NCI-H510A (cell line): ENCODE measurements at places on chromosomes 6 and 20.

DNA sequence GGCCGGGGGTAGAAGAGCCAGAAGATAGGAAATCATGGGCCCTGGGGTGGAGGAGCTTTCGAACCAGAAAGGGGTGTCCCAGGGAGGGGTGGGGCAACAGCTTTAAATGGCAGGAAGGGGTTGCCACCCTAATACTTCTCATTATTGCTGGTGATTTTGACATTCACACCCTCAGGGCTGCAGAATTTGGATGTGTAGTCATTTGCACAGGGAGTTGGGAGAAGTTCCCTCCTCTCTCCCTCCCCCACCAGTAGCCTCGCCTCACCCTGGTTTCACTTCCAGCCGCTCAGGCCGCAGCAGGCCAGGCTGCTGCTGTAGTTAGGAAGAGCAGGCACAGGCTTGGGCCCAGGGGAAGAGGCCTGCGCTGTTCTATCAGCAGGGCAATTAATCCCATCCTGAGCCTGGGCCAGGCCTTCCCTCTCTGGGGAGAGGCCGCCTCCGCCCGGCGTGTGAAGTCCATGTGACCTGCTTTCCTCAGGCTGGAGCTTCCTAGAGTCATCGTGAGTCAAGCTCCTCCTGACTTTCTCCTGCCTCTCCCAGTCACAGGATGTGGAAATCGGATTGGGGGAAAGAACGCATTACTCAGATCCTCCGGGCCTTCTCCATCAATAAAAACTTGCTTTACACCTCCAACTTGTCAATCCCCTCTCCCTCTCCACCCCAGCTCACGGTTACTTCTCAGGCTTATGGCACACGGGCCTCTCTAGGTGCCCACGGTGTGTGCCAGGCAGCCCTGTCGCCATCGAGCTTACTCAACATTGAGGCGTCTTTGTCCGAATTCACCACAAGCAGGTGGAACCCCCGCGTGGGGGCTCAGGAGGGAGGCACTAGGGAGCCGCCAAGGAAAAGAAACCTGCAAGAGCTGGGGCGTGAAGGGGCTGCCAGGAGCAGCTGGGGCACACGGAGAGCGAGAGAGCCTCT lies 7.8 kb downstream of the ADTRP start:
- no peak for DNase-seq

DNA sequence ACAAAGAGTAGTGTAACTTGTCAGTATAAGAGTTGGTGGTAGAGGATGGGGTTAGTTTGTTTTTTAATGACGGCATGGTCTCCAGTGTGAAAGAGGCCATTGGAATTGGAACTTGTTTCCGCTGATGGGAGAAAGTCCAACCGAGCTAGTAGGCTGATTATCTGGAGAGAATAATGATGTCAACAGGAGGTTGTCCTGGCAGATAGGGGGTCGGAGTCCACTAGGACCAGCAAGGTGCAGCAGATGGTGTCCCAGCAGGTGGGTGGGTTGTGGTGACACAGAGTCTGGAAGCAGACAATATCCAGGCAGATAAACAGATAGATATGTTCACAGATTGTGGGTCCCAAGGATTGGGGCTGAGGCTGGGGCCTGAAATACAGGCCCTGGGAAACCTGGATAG lies 35.1 kb downstream of the PKIB start:
- no peak for DNase-seq

- no peak for DNase-seq
Measured at GRCh38 chr6:13048113-13048512, 280.2 kb downstream of the TBC1D7 start.

DNA sequence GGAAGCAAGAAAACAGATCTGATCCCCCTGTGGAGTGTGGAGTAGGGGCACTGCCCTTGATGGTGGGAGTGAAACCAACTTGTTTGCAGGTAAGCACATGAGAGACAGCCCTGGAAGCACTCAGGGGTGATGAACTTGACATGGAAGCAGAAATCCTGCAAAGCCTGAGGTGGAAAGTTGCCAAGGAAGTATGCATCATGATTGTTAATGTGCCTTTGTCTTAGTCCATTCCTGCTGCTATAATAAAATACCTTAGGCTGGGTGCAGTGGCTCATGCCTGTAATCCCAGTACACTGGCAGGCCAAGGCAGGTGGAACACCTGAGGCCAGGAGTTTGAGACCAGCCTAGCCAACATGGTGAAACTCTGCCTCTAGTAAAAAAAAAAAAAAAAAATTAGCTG lies 40.2 kb upstream of the IFNGR1 start:
- DNase-seq = no peak

- no peak for DNase-seq
Measured at GRCh38 chr20:8227293-8227692, 95.2 kb downstream of the PLCB1 start.

DNA sequence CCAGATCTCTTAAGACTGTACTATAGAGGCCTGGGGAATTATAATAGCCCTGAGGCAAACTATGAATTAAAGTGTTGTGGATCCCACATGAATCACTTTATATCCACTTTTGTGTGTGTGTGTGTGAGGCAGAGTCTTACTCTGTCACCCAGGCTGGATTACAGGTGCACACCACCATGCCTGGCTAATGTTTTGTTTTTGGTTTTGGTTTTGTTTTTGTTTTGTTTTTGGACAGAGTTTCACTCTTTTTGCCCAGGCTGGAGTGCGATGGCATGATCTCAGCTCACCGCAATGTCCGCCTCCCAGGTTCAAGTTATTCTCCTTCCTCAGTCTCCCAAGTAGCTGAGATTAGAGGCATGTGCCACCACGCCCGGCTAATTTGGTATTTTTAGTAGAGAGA lies 32.2 kb upstream of the MICB start:
- DNase-seq = no peak

DNA sequence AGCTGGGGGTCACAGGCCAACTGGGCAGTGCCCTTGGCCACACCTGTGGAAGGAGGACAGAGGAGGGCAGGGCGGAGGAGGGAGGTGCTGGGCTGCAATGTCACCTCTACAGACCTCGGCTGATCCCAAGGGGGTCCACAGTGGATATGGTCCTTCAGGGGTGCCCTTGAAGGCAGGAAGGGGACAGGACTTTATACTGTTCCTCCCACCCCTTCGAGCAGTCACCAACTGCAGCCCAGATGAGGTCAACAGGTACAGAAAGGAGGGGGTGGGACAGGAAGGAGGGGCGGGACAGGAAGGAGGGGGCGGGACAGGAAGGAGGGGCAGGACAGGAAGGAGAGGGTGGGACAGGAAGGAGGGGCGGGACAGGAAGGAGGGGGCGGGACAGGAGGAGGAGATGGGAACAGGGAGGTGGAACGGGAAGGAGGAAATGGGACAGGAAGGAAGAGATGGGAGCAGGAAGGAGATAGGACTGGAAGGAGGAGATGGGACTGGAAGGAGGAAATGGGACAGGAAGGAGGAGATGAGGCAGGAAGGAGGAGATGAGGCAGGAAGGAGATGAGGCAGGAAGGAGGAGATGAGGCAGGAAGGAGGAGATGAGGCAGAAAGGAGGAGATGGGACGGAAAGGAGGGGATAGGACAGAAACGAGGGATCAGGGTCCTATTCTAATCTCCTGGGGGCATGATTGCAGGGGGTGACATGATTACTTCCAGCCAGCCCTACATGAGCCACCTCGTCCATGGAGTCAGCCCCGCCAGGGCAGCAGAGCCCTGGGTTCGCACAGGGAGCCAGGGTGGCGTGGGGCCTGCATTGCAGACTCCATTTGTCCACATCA lies 19.4 kb upstream of the MRGBP start:
- no peak for DNase-seq

DNA sequence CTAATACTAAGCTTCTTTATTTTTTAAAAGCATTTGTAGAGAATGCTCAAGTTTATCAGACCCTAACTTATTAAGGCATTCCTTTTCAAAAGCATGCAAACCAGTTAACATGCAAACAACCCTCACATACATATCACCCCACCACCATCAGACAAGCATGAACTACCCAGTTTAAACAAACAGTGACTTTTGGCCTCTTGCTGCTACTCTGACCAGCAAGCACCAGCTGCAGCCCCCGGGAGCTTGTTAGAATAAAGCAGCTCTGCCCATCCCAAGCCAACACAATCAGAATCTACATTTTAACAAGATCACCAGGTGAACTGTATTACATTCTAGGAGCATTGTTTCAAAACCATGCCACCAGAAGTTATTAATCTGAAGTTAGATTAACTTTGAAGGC lies 5.9 kb upstream of the NUP153 start:
- no peak for DNase-seq

DNA sequence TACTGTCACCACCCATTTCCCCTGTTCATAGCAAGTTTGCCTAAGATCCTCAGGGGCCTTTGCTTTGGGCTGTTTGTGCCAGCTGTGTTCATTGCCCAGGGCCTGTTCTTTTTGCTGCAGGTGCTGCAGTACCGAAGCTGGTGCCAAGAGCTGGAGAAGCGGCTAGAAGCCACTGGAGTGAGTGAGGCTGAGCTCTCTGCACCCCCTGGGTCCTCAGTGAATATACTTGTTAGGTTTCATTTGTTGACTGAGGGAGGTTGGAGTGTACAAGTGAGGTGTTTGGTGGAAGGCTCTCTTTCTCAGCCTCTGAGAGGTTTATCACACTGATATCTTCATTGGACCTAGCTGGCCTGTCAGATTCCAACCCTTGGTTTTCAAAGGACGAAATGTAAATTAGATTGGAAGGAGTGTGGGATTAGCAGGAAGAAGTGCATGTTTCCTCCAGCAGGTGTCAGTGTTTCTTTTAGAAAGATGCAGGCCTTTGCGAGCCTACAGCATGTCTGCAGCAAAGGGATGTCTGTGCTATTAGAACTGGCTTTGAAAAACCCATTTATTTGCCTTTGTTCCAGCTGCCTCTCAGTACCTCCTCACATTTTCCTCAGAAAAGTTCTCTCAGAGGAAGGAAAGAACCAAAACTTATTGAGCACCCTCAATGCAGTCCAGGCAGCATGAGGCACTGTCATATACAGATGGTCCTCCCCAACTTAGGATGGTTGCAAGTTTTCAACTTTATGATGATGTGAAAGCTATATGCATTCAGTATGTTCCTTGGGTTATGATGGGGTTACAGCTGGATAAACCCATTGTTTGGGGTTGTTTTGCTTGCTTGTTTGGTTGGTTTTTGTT lies 8.3 kb downstream of the CEP250 start:
- DNase-seq = peak; percentile 52

DNA sequence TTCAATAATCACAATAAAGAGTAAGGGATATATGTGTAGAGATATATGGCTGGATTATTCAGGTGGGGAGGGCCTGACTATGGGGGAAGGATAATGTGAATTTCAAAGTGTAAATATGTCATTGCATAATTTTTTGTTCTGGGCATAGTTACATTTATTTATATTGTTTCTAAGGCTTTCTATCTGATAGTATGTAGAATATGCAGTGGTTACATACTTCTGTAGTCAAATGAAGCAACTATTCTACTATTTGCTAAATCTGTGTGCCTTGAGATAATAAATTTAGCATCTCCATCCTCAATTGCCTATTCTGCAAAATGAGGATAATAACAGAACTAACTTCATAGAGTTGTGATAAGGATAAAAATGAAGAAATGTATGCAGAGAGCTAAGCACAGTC lies 359.2 kb downstream of the CDKAL1 start:
- DNase-seq = no peak

DNA sequence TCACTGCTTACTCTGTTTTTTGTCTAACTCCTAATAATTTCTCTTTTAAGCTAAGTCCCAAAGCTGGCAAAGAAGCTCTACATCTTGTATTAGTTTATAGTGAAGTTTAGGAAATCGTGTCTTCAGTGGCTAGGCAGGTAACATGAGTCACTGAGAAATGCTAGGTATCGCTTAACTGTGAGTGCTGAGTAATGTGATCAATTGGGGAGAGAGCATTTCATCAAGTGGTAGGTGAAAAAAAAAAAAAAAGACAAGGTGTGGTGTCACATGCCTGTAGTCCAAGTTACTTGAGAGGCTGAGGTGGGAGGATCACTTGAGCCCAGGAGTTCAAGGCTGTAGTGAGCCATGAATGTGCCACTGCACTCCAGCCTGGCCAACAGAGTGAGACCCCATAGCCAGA lies 125.3 kb downstream of the FAM83B start:
- no peak for DNase-seq

GRCh38 chr6:109912118-109912517 lies 66.0 kb upstream of the GPR6 start:
- no peak for DNase-seq

DNA sequence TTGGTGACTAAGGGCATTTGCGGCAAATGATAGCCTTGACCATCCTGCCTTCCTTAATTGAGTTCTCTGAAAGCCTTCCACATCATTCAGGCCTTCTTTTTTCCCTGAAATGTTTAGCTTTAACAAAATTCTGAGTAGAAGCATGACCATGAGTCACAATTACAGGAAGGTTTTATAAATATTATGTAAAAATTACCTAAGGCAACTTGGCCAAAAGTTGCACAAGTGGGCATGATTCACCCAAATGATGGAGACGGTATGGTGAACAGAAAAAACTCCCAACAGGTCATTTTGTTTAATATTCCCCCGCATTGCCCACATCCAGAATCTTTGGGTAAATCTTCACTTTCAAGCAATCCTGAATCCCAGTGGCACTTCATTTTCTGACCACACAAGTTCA lies 37.0 kb downstream of the MC3R start:
- DNase-seq = no peak

DNA sequence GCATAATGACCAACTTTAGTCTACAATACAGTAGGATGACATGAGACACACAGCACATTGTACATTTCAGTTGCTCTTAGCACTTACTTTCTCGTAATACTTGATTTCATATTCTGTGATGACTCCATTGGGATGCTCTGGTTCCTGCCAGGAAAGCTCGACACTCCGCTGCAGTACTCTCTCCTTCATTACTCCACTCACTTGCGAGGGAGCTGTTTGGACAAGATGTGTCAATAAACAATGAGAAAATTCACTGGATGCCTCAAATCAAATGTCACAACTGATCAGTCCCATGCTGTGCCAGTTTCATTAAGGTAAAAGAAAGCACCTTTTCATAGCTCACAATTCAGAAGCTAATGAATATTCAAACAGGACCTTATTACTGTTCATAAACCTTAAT lies 147.1 kb downstream of the EPHA7 start:
- no peak for DNase-seq

DNA sequence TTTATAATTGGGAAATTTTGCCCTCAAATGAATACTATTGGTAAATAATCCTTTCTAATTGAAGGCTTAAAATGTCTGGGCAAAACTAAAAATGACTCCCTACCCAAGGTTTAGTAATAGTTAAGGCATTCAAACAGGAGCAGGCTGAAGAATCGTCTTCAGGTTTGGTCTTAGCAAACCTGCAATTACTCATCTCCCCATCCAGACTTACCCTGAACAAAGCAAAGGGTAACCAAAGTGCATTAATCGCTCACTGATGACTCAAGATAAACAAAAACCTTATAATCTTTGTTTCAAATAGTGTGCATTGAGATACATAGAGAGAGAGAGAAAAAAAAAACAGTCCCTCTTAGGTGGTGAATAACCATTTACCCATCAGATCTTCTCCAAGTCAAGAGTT lies 225.5 kb downstream of the BMP2 start:
- DNase-seq = no peak

- DNase-seq = no peak
Measured at GRCh38 chr20:16158976-16159286, 414.3 kb downstream of the KIF16B start.
